ENCODE measurements at places on chromosomes 5 and 9. TPM values are rescaled to one million over a fixed set of nuclear protein-coding genes. Genes with fewer than 3 reads are reported as not detected.
A peak's percentile ranks its signal among the peaks of the same experiment; 100 is the strongest.

IL9 gene
- total RNA-seq = not detected

- peaks cover 3% of the 10 kb centered on the region for H3K36me3 ChIP-seq
- no peaks in the 10 kb centered on the region for H3K27me3 ChIP-seq
- no peak overlapping the region for H3K4me3 ChIP-seq
- H3K27ac ChIP-seq = peak overlapping the region; percentile 99
Observed at GRCh38 chr9:121285835-121286687, 18.1 kb downstream of the GSN start.

ZDHHC21 gene
- 6.8 TPM for total RNA-seq

- no peak overlapping the region for H3K4me3 ChIP-seq
- H3K27me3 ChIP-seq = no peaks in the 10 kb centered on the region
- H3K36me3 ChIP-seq = no peaks in the 10 kb centered on the region
- no peak for DNase-seq
- H3K27ac ChIP-seq = no peak overlapping the region
- no peaks in the 10 kb centered on the region for H3K4me1 ChIP-seq
Observed at GRCh38 chr9:108708448-108708847, 147.3 kb downstream of the ACTL7B start.

DNA sequence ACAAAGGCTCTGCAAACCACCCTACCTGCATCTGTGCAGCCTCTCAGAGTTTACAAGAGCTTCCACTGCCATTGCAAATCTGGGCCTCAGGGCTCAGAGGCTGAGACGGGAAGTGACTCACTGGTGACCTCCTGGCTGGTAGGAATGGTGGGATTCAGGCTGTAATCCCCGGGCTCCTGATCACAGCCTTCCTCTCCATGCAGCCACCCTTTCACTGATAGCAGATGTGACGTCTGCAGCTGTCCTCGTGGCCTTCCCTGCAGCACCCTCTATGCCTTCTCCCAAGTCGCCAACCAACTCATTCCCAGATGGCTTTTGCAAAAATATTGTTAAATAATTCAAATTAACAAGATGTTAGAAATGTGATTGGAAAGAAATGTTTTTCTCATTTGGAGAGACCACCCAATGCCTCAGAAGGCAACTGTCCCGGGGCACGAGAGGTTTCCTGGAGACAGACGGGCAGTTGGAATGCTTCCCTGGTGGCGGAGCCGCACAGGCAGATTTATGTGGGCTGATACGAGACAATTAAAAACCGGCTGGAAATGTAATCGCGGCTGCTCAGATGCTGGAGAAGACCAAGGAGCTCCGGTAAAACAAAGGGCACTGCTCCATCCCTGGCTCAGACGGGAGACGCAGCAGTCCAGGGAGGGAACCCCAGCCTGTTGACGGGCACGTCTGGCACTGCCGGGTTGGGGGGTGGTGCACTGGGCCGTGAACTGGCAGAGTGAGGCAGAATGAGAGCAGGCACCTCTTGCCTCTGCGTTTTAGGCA is 34.4 kb upstream of the SLC25A51 start:
- H3K36me3 ChIP-seq = no peaks in the 10 kb centered on the region
- no peak for DNase-seq
- peaks cover 35% of the 10 kb centered on the region for H3K4me1 ChIP-seq
- no peak overlapping the region for H3K27ac ChIP-seq
- H3K27me3 ChIP-seq = no peaks in the 10 kb centered on the region

DNAH5 gene
- total RNA-seq = 0.14 TPM

GRCh38 chr9:82673919-82674318 is 389.0 kb downstream of the RASEF start:
- DNase-seq = no peak
- H3K27me3 ChIP-seq = no peaks in the 10 kb centered on the region
- no peaks in the 10 kb centered on the region for H3K36me3 ChIP-seq
